ENCODE measurements at places on chromosomes 5 and 9.

DNA sequence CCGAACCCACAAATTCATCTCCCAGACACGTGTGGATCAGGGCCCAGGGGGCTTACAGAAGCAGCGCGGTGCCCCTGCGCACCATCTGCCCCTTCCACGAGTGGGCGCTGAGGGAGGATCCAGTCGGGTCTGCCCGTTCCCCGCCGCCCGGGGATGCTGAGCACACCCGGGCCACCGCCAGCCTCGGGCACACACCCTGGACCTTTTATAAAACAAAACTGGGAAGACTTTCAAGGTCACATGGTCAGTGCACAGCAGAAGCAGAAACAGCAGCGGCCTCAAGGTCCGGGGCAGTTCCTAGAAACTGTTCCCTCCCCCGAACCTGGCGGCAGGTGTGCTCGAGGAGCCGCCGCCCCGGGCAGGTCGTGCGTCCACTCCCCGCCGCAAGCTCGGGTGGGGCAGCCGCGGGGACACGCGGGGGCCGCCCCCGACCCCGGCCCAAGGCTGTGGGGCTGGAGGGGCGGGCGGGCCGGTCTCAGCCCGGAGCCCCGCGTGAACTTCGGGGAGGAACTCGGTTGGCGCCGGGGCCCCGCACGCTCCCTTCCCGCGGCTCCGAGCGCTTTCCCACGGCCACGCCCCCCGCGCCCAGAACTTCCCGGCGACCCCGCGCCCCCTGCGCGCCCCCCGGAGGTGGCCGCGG lies 633 bp upstream of the PPP1R26 start:
- no peak for DNase-seq

GRCh38 chr9:134185536-134186011 lies 21.2 kb upstream of the RNU6ATAC start:
- DNase-seq, result peak; percentile 26

GRCh38 chr9:115615821-115616665 lies 498.1 kb upstream of the TNC start:
- no peak for DNase-seq

- no peak for DNase-seq
Observed at GRCh38 chr5:133534566-133534965, 77.8 kb downstream of the FSTL4 start.

- DNase-seq, result no peak
Observed at GRCh38 chr9:16030528-16031185, 477.8 kb downstream of the CCDC171 start.

GRCh38 chr5:124660229-124661093 lies 86.0 kb downstream of the ZNF608 start:
- DNase-seq, result no peak

DNA sequence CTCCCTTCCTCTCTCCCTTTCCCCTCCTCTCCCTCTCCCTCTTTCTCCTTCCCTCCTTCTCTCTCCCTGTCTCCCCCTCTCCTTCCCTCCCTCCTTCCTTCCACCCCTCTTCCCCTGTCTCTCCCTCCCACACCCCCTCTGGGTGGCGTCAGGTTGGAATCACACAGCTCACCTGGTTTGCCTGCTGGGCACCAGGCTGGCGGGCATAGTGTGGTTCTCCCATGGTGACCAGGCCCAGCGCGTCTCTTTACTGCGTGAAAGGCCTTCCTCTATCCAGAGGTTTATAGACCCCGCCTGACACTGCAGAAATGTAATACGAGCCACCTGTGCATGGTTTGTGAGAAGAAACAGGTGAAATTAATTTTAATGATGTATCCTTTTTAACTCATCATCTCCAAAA lies 76.2 kb downstream of the MRPL36 start:
- no peak for DNase-seq

GRCh38 chr9:79694208-79694607 lies 122.4 kb downstream of the TLE4 start:
- DNase-seq, result no peak

GRCh38 chr5:61311836-61312808 lies 19.9 kb upstream of the ZSWIM6 start:
- DNase-seq, result no peak

- DNase-seq, result no peak
Observed at GRCh38 chr5:140718266-140718592, 18.0 kb downstream of the ZMAT2 start.

GRCh38 chr9:109496841-109497225 lies 1.3 kb downstream of the PTPN3 start:
- DNase-seq, result no peak

- no peak for DNase-seq
Observed at GRCh38 chr5:139861021-139861888, 65.6 kb downstream of the PSD2 start.

DNA sequence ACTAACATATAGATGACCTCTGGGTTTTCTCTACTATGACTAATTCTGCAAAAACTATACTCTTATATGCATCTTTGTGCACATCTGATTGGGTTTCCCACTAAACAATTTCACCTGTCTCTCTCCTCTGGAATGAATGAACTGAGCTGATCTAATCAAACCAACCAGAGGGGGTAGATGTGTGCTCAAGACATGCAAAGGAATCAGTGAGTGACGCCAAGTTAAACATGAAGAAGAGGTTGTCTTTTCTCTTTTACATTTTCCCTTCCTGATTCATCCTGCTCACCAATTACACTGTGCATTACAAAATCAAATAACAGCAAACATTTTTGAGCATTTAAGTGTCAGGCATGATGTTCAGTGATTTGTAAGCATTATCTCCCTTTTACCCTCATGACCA lies 29.6 kb upstream of the GRXCR2 start:
- no peak for DNase-seq

DNA sequence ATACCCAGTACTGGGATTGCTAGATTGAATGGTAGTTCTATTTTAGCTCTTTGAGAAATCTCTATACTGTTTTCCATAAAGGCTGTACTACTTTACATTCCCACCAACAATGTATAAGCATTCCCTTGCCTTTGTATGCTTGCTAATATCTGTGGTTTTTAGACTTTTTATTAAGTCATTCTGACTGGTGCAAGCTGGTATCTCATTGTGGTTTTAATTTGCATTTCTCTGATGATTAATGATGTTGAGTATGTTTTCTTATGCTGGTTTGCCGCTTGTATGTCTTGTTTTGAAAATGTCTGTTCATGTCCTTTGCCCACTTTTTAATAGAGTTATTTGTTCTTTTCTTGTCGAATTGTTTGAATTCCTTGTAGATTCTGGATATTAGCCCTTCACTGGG lies 512.7 kb upstream of the PAPPA start:
- DNase-seq, result no peak

DNA sequence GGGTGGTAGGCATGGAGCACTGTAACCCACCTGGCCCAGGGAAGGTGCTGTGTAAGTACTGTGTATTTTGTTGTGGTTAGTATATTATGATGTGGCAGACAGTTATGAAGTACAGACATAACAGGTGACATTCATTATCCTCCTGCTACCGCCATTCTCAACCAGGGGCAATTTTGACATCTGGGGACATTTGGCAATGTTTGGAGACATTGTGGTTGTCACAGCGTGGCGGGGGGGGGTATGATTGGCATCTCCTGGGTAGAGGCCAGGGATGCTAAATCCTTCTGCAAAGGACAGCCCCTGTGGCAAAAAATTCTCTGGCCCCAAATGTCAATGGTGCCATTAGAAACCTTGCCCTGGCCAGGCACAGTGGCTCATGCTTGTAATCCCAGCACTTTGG lies 9.8 kb upstream of the RPL26L1 start:
- no peak for DNase-seq

DNA sequence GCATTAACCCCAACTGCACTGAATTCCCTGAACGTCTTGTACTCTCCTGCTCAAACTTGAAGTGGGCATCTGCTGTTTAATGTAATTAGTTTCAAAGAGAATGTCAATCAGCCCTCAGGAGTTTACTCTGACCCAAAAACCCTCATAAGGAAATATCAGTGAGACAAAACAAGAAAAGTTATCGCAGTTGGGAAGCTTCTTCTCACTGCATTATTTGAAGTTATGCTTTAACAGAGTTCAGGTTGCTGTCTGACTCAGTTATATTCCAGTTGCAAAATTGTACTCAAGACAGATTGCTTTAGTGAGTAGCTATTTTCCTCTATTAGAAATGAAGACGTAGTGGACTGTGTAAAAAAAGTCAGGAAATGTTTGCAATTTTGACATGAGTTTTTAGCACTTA lies 52.1 kb downstream of the PPIC start:
- no peak for DNase-seq

DNA sequence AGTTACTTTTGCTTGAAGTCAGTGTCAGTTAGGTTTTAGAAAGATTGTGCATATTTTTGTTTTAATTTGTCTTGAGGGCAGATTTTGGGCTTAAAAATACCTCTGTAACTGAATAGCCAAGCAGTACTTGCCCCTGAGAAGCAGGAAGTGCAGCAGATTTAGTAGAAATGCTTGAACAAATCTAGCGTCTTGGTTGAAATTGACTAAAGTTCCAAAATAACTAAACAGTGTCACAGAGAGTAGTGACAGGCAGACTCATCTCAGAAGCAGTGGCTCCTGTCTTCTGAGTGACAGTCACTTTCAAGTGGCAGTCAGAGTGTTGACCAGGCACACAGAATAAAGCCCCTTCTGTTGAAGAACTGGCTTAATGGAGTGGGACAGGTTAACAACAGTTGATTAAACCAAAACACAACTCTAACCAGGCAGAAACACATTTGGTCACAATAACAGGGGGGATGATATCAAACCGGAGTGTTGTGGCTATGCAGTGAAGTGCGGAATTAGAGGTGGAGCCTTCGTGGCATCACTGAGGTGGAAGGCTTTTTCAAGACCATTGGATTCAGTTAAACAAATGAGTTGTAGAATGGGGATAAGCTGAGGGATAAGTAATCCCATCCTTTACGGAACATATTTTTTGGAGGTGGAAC lies 29.1 kb downstream of the TRIO start:
- DNase-seq, result no peak

DNA sequence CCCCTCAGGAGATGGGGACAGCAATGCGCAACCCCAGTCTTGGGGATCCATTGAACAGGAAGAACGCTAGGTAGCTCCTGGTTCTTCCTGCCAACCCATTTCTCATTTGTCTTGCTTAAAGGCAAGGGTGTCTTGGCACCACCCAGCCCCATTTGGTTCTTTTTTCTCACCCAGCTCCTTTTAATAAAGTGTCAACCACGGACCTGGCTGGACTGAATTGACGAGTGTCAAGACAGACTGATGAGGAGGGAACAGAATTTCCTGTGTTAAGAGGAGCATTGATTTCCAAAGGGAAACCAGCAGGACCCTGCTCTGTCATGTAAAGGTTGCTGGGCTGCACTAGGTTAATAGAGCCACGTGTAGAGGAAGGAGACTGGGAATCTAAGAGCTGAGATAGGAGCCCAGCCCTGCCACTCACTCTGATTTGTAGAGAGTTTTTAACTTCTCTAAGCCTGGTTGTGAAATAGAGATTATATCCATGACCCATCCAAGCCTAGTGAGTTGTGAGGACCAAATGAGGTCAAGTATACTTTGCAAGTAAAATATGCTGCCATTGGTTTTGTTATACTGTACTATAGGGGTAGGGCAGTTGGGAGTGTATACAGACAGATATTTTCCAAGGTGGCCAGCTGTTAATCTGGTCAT lies 33.7 kb downstream of the OSTF1 start:
- no peak for DNase-seq

- no peak for DNase-seq
Observed at GRCh38 chr5:169706758-169707450, 69.8 kb downstream of the DOCK2 start.

- no peak for DNase-seq
Observed at GRCh38 chr5:88770276-88771257, 112.4 kb downstream of the MEF2C start.

- DNase-seq, result no peak
Observed at GRCh38 chr5:135004376-135004775, 29.7 kb downstream of the PITX1 start.

- DNase-seq, result no peak
Observed at GRCh38 chr9:135526089-135526729, 5.0 kb downstream of the LCN1 start.

GRCh38 chr5:18216729-18217128 lies 582.5 kb downstream of the TAF11L14 start:
- no peak for DNase-seq

GRCh38 chr5:107894361-107894760 lies 223.6 kb upstream of the EFNA5 start:
- DNase-seq, result no peak

GRCh38 chr5:122182491-122182921 lies 53.2 kb downstream of the ZNF474 start:
- no peak for DNase-seq

GRCh38 chr5:15717001-15717400 lies 217.0 kb downstream of the FBXL7 start:
- DNase-seq, result no peak

- DNase-seq, result no peak
Observed at GRCh38 chr5:90802474-90803317, 244.1 kb downstream of the ADGRV1 start.

- DNase-seq, result no peak
Observed at GRCh38 chr9:87579781-87580541, 82.3 kb downstream of the DAPK1 start.

All from CD4-positive, alpha-beta T cell treated with Interleukin-15 for 1 hour (primary cell).